ENCODE measurements at places on chromosomes 13 and 19. TPM values are rescaled to one million over a fixed set of nuclear protein-coding genes. Genes with fewer than 3 reads are reported as not detected.

DNA sequence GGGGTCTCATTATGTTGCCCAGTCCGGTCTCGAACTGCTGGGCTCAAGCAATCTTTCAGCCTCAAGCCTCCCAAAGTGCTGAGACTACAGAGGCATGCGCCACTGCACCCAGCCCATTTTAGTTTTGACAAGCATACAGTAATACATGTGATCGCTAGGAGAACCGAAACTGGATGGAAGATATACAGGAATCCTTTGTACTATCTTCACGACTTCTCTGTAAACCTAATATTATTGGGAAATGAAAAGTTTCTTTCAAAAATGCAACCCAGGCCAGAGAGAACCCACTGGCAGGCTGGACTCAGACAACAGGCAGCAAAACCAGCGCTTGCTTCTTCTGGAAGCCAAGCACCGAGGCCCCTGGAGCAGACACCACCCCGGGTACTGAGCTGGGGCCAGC lies 9.4 kb downstream of the C19orf12 start:
- no peak overlapping the region for H3K4me3 ChIP-seq
- no peak overlapping the region for H3K27ac ChIP-seq
- DNase-seq: no peak
- H3K27me3 ChIP-seq: no peaks in the 10 kb centered on the region
- peaks cover 17% of the 10 kb centered on the region for H3K4me1 ChIP-seq
- H3K36me3 ChIP-seq: peaks cover 6% of the 10 kb centered on the region

- H3K27ac ChIP-seq: no peak overlapping the region
- peaks cover 4% of the 10 kb centered on the region for H3K36me3 ChIP-seq
- DNase-seq: no peak
- H3K4me3 ChIP-seq: no peak overlapping the region
- no peaks in the 10 kb centered on the region for H3K4me1 ChIP-seq
These were observed 287.0 kb downstream of the DCT start for GRCh38 chr13:94192431-94192975.

GRCh38 chr19:31770223-31770622 lies 421.0 kb upstream of the TSHZ3 start:
- no peak overlapping the region for H3K4me3 ChIP-seq
- H3K27me3 ChIP-seq: no peaks in the 10 kb centered on the region
- H3K4me1 ChIP-seq: no peaks in the 10 kb centered on the region
- H3K27ac ChIP-seq: no peak overlapping the region
- H3K36me3 ChIP-seq: no peaks in the 10 kb centered on the region
- DNase-seq: no peak

GRCh38 chr13:59641817-59642216 lies 521.9 kb downstream of the DIAPH3 start:
- peaks cover 20% of the 10 kb centered on the region for H3K4me1 ChIP-seq
- no peak for DNase-seq
- no peak overlapping the region for H3K4me3 ChIP-seq
- H3K27ac ChIP-seq: no peak overlapping the region
- H3K36me3 ChIP-seq: no peaks in the 10 kb centered on the region
- no peaks in the 10 kb centered on the region for H3K27me3 ChIP-seq

Gene CABP5
- not detected for total RNA-seq
